NCI-H1417 treated with DMSO at 0.1 percent for 48 hours (cell line): ENCODE measurements at places on chromosomes 7 and 10.

GRCh38 chr7:12827219-12827821, 139.9 kb downstream of the ARL4A start:
- no peak for DNase-seq

DNA sequence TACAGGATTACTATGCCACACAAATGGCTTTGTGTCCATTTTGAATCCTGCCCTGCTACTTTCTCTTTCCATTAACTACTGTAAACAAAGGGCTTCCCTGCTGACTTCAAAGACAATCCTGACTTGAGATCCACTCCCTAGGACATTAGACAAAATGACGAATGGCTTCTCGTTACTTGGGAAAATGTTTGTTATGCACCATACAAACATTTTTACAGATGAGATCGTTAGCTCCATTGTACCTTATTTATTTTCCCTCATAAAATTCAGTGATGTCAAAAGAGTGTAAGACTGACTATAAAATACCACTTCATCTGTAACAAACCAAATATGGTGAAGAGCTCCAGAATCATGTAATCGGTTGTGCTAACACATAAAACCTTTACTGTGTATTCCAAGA, 121.8 kb downstream of the CD36 start:
- peak; percentile 57 for DNase-seq

GRCh38 chr7:114405427-114405826, 9.2 kb upstream of the FOXP2 start:
- peak; percentile 77 for DNase-seq

DNA sequence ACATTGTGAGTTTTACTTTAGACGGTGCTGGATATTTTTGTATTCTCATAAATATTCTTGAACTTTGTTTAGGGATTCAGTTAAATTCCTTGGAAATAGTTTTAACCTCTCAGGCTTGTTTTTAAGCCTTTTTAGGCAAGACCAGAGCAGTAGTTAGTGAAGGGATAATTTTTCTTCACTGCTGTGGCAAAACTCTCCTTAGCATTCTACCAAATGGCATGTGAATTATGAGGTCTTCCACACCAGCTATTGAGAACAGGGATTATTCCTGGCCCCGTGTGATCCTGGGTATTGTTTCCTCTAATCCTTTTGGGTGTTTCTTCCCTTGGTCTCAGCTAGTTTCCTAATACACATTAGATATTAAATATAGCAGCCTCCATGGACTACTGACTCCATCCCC, 46.2 kb downstream of the CCDC71L start:
- DNase-seq, result no peak

- no peak for DNase-seq
Observed at GRCh38 chr10:44715136-44715535, 196.0 kb upstream of the TMEM72 start.

- no peak for DNase-seq
Observed at GRCh38 chr7:11847336-11847735, 15.3 kb upstream of the THSD7A start.

DNA sequence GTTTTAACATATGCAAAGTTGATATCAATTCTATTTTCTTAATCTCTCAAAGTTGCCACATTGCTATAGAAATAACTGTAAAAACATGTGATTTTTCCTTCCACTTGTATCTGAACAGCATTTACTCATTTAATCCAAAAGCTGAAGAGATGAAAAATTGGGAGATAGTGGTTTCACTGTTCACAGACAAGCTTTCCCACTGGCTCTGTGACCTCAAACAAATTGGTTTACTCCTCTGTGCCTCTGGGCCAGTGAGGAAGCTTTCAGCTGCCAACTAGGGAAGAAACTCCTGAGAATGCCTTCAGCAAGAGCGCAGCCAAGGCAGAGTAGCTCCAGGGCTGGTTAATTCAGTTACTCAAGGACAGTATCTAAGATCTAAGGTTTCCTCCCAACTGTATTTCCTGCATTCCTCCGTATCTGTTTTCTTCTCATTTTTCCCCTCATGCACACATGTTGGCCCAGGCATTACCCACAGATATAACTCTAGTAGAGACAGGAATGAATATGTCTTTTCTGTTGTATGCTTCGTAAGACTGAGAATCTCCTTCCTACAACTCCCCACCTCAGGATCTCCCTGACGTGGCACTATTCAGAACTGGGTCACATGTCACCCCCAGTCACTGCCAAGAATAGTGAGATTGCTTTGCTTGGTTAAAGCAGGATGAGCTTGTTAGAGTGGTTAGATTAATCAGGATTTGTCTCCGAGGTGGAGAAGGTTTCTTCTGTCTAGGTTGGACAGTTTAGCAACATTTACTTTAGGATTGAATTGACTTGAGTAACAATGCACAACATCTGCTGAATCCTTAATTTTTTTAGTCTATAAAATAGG, 315.7 kb downstream of the NRG3 start:
- no peak for DNase-seq

DNA sequence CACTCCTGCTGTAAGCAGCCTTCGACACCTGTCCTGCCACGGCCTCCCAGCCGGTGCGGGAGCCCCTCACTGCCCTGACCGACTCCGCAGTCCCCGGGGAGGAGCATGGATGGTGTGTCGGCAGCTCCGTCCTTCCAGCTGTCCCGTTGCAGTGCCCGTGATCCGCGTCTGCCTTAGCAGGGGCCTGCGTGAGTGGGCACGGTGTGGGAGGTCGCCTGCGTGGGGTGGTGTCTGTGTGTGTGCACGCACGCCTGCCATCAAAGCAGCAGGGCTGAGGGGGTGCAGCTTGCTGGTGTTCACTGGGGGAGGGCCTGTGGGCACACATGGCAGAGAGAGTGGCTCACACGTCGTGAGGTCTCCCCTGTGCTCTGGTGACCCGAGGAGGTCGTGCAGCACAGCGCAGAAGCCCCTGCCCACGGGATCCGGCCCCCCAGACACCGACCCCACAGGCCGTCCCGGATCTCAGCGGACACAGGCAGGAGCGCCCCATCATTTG, 10.3 kb downstream of the MAFK start:
- DNase-seq, result no peak

GRCh38 chr10:84184517-84184916, 9.8 kb upstream of the CDHR1 start:
- DNase-seq, result no peak

GRCh38 chr10:98363220-98363619, 51.8 kb downstream of the PYROXD2 start:
- no peak for DNase-seq

DNA sequence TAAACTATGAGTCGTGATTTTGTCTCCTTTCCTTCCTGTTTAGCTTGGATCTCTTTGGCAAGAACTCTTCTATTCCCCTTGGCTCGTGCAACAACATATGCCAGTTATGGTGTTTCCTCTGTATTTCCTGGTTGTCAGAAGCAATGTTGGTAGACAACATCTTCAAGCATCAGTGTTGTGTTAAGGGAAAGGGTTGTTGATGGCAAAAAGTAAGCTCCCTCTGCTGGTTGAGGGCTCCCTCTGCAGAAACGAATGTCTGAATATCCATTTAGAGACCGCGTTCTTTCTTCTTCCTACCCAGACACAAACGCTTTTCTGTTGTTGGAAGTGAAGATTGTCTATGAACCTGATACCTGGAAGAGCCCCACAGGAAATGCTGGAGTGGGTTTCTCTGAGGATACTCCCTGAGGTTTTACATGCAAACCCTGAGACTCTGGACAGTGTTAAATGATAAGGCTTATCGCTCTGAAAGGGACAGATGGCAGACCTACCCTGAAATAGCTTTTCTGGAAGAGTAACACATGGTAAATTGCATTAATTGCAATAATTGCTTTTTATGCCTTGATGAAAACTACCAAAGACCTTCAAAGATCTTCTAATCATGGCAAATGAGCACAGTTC, 23.5 kb upstream of the C1QL3 start:
- DNase-seq, result no peak

DNA sequence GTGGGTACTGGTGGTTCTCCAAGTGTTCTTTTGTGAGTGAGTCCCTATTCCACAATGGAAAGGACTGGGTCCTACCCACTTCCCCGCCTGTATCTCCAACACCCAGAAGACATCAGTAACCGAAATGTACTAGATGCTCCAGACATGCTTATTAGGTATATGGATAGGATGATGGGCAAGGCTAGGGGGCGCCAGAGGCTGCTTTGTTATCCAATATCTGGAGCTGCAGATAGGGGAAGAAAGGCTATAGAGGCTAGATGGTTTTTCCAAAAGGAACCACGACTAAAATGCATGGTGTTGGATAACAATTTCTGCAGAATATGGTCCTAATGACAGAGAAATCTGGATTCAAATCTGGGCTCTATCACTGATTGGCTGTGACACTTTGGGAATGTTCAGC, 56.2 kb upstream of the TM9SF3 start:
- no peak for DNase-seq

GRCh38 chr7:135434047-135434446, 75.9 kb downstream of the CNOT4 start:
- no peak for DNase-seq

DNA sequence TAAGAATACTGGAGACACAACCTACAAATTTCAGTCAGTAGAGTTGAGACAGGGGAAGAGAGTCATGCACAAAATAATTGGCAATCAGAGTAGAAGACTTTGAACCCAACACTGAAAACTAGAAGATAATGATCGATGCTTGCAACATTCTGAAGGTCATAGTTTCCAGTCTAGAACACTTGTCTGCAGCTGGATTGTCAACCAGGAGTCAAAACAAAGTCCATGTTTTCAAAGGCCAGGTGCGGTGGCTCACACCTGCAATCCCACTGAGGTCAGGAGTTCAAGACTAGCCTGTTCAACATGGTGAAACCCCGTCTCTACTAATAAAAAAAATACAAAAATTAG, 26.8 kb upstream of the SMURF1 start:
- no peak for DNase-seq

DNA sequence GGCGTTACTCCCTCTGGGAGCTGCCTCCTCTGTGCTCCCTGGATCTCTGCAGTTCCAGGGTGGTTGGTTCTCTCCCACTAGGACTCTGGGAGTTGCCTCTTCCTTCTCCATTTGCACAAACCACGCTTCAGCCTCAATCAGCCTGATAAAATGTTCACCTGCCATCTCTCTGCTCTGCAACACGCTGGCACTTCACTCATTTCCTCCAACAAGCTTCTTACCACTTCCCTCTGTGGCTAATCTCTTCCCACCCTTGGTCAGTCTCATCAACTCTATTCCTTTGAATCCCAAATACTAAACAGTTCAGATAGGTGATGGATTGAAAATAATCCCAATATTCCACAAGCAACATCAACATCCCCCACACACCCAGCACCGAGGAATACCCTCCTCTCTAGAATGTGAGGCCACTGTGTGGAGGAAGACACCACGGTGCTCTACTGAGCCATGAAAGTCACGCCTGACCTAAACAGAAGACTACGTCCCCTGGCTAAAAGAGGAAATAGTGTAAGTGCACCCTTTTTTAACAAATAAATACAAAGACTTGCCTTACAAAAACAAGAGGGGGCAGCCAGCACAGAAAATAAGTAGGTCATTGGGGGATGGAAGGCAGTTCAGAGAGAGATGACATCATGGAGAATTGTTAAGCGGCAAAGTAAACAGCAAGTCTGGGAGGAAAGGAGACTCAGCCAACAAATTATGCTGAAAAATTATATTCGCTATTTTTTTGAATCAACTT, 1.9 kb upstream of the FAM170B start:
- DNase-seq, result no peak

- DNase-seq, result no peak
Observed at GRCh38 chr10:26463986-26464385, 25.8 kb downstream of the APBB1IP start.

DNA sequence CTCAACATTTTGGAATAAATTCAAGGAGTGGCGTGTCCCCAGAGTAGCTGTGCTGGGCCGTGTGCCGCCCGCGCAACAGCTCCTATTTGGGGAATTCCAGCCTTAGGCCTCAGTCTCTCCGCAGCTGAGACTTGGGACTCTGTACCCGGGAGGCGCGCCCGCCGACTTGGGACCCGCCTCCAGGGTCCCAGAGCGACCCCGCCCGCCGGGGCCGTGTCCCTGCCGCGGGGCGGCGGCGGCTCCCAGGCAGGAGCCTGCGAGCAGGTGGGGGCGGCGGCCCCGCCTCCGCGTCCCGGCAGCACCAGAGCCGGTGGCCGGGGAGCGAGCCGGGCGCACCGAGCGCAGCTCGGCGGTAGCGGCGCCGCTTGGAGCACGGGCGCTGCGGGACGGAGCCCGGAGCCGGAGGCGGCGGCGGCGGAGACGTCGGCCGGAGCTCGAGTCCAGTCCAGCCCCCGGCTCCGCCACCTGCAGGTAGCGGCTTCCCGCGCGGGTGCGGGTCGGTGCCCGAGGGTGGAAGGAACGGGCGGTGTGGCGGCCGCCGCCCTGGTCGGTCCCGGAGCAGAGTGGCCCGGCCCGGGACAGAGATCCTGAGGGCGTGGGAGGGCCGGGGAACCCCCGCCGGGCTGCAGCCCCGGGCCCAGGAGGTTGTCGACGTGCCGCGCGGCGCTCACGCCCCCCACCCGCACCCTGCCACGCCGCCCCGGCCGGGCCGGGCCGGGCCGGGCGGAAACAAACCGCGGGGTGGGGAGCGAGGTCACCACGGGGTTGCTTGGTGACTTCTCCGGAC, at the start of gene WIPF3:
WIPF3 (plus strand) TSS at position 301 of the 787 bp plus-strand sequence. CDS start 28,217 bp downstream, outside the sequence.
- DNase-seq, result no peak

DNA sequence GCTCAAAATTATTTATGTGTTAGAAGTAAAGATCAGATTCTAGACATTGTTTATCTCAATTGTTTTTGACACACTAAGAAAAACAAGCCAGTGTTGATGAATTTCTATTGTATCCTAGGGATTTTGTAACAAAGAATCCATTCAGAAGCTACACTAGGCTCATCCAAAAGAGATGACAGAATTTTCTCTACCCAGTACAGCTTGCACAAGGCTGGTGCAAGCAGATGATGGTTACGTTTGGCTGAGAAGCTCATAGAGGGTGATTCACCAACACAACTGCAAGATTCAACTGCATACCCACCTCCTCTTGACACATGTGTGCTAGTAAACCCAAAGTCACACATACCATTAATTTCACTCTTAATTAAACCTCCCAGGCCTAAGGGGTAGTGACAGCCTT, 20.8 kb downstream of the GRM3 start:
- no peak for DNase-seq

DNA sequence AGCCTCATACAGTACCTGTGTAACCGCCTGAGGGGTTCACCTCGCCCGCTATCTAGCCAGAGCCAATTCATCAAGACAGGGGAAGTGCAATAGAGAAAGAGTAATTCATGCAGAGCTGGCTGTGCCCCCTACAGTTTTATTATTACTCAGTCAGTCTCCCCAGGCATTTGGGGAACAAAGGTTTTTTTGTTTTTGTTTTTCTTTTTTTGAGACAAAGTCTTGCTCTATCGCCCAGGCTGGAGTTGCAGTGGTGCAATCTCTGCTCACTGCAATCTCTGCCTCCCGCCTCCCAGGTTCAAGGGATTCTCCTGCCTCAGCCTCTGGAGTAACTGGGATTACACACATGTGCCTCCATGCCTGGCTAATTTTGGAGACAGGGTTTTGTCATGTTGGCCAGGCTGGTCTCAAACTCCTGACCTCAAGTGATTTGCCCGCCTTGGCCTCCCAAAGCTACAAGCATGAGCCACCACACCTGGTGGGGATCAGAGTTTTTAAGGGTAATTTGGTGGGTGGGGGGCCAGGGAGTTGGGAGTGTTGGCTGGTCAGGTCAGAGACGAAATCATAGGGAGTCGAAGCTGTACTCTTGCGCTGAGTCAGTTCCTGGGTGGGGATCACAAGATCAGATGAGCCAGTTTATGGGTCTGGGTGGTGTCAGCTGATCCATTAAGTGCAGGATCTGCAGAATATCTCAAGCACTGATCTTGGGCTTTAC, 116.5 kb downstream of the MARCHF5 start:
- DNase-seq, result no peak

- no peak for DNase-seq
Observed at GRCh38 chr7:117689406-117689805, 183.8 kb downstream of the CTTNBP2 start.

- DNase-seq, result no peak
Observed at GRCh38 chr7:127882313-127882920, 148.8 kb downstream of the LRRC4 start.
